Stimulated activated CD8-positive, alpha-beta memory T cell treated with anti-CD3 and anti-CD28 coated beads, Interleukin-12 subunit alpha, Interleukin-12 subunit beta, amount 100 ng/mL, for 4 hours (primary cell): ENCODE measurements at places on chromosomes 6 and 20.

GRCh38 chr6:125931733-125932450 is 24.7 kb upstream of the HINT3 start:
- no peak for DNase-seq

DNA sequence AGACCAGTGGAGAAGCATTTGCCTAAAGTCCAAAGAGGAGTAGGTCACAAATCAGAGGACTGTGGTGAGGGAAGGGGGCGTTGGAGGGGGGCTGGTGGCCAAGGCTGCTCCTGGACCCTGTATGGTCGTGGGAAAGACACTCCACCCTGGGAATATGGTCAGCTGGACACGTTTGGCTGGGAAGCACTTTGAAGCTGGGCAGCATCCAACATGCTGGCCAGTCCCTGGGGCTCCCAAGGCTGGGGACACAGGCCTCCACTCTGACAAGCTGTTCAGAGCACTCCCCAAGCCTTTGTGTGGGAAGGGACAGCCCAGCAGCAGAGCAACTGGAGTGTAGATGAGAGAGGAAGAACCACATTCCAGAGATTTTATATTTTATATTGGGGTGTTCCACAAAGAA is 203.2 kb downstream of the ANKRD60 start:
- no peak for DNase-seq

DNA sequence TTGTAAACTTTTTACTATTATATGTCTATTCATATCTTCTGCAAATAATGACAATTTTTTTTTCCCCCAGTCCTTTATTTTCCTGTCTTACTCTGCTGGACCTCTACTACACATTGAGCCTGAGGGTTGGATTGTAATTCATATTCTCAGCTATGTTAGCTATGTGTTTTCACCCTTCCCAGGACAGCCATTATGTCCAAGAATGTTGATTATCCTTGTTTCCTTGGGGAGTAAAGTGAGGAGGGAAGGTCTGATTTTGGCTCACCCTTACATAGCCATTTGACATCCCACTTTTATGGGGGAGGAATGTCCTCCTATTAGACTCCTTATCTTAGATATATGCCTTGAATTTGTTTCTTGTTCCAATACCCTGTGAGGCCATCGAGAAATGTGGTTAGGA is 17.6 kb upstream of the TBC1D32 start:
- no peak for DNase-seq

GRCh38 chr6:118968416-118968815 is 33.5 kb upstream of the MCM9 start:
- DNase-seq: no peak

- DNase-seq: no peak
Measured at GRCh38 chr20:2932498-2932897, 59.2 kb downstream of the PTPRA start.

DNA sequence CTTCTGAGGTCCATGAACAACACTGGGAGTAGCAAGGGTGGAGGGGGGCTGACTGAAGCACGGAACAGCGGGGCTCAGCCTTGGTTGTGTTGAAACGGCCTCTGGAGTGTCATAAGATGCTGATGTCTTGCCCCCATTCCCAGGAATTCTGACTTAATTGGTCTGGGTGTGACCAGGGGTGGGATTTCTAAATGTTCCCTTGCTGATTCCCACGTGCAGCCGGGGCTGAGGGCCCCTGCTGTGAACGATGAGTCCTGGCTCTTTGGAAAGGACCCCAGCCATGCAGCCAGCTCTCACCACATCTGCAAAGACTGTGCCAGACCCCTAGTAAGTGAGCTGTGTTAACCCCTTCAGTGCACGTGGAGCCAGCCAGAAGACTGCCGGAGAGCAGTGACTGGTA is 28.6 kb upstream of the FAM50B start:
- DNase-seq: no peak

- DNase-seq: no peak
Measured at GRCh38 chr6:100179576-100179975, 185.6 kb upstream of the MCHR2 start.

- DNase-seq: no peak
Measured at GRCh38 chr20:51353491-51353890, 189.0 kb downstream of the NFATC2 start.

- DNase-seq: no peak
Measured at GRCh38 chr6:57421503-57421902, 104.1 kb downstream of the PRIM2 start.

DNA sequence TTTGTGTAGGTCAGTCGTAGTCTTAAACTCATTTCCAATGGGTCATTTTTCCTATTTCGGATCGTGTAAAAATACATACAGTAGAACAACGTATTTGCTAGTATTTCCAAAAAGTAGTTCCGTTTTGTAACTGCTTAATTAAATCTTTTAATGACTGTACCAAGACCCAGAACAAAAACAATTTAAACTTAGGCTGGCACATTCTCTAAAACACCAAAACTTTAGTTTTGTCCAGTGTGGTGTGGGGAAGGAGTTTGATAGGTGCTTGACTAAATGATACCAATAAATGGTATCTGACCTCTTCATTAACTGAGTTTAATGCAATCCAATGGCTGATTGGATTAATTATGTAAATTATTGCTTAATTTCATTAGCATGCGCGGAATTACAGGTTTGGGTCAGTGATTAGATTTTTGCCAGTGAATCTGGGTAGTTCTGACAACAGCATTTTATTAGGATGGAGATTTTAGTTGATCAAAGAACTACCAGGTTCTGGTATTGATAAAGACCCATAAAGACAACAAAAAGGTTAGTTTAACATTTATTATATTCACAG is 20.8 kb downstream of the OR2B2 start:
- no peak for DNase-seq

DNA sequence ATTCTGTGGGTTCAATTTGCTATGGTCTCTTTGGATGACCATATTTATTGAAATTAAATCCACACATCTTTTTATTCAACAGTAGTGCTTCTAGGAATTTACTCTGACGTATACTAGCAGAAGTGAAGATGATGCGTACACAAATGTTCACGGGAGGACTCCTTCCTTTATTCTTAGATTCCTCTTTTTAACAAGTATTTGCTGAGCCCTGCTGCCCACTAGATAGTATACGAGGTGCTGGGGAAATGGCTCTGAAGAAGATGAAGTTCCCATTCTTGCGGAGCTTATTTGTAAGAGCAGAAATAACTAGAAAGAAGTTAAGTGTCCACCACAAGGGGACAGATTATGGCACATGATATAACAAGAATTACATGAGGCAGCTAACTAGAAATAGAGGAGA is 145.2 kb downstream of the DOK5 start:
- DNase-seq: no peak

DNA sequence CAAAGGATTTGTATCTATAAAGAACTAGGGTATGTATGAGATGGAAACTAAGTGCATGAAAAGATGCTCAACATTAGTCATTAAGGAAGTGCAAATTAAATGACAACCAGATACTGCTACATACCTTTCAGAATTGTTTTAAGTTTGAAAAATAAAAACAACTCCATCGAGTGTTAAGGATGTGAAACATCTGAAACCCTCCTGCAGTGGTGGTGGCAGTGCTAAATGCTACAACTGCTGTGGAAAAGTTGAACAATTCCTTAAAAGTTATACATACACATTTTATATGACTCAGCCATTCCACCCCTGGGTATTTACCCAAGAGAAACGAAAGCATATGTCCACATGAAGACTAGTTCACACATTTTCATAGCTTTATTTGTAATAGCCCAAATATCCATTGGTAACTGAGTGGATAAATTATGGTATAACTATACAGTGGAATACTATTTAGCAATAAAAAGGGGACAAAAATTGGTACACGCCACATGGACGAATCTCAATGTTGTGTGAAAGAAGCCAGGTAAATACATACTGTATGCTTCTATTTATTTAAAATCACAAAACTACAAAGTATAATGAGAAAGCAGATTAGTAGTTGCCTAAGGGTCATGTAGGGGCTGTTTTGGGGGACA is 10.6 kb downstream of the ARMH2 start:
- no peak for DNase-seq

- DNase-seq: no peak
Measured at GRCh38 chr20:14197097-14197496, 140.3 kb downstream of the FLRT3 start.

DNA sequence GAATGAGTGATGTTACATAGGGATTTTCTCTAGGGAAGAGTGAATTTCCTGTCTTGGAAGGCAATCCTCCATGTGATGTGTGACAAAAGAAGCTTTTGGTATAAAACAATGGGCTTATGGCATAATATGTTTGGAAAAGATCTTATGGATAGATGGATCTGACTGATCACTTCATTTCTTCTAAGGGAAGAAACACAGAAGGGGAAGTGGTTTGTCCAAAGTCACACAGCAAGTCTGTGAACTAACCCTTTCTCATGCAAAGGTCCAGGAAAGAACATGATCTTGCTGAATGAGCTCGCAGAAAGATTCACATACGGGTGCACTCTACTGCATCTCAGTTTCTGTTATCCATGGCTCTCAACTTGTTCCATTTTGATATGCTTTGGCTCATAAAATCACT is 575.9 kb upstream of the JAG1 start:
- no peak for DNase-seq

GRCh38 chr6:69294862-69295261 is 501.9 kb downstream of the LMBRD1 start:
- DNase-seq: no peak

- no peak for DNase-seq
Measured at GRCh38 chr6:88059191-88059590, 11.6 kb downstream of the SPACA1 start.

GRCh38 chr6:114367315-114367961 is 24.6 kb upstream of the HS3ST5 start:
- DNase-seq: no peak

DNA sequence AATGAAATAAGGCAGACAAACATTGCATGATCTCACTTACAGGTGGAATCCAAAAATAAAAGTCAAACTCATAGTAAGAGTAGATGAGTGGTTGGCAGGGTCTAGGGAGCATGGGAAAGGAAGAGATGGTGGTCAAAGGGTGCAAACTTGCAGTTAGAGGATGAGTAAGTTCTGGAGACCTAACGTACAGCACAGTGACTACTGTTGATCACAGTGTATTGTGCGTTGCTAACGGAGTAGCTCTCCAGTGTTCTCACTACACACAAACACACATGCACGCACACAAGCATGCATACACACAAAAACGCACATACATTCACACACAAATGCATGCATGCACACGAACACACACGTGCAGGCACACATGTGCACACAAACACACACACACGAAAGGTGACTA is 54.9 kb downstream of the LY86 start:
- DNase-seq: no peak

- DNase-seq: no peak
Measured at GRCh38 chr6:139919107-139920026, 544.9 kb upstream of the CITED2 start.

- DNase-seq: no peak
Measured at GRCh38 chr20:38877483-38877882, 48.7 kb upstream of the FAM83D start.

- DNase-seq: no peak
Measured at GRCh38 chr6:150541576-150541975, 58.1 kb upstream of the PLEKHG1 start.

GRCh38 chr20:25580711-25581110 is 4.6 kb downstream of the NINL start:
- no peak for DNase-seq

DNA sequence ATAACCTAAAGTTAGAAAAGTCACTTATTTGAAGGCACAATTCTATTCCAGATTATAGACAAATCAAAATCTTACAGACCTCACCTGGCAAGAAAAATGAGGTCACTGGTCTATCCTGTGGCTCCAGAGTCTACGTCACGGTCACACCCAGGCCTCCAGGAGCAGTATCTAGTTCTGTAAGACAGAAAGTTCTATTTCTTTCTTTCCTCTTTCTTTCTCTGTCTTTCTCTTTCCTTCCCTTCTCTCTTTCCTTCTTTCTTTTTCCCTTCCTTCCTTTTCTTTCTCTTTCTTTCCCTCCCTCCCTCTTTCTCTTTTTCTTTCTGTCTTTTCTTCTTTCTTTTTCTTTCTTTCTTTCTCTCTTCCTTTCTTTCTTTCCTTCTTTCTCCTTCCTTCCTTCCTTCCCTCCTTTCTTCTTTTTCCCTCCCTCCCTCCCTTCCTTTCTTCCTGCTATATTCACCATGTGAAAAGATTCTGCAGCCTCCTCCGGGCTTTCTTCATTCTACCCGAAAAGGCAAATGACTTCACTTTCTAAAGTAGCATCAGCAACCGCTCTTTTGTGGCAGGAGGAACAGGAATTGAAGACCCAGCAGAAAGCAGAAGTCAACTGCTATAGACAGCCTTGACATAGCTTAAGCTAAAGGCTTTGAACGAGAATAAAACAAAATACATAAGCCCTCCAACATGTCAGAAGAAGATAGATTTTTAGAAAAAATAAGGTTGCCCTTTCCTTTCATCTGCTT is 83.9 kb upstream of the SIRPG start:
- no peak for DNase-seq

GRCh38 chr6:99151634-99152346 is 197.7 kb downstream of the FAXC start:
- DNase-seq: no peak

DNA sequence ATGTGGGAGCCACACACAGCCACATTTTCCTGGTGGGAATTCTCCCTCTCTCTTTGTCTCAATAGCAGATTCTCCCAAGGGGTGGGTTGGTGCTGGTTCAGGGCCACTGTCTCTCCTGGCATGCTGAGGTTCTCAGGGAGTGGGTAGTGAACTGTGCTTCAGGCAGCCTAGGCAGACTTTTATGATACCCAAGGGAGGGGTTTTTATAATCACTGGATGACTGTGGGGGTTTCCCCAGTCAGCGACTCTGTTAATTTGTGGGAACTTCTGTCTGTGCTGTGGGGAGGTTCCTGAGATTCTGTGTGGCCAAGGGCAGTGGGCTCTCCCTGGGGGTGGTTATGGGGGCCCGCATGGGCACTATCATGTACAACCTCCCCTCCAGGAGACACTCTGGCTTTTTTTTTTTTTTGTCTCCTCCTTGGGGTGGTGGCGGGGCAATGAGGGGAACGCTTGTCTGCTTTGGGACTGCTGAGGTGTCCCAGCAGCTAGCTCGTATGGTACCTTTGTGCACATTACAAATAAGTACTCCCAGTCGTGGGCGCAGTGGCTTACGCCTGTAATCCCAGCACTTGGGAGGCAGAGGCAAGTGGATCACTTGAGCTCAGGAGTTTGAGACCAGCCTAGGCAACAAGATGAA is 10.0 kb downstream of the PTK7 start:
- no peak for DNase-seq

- DNase-seq: no peak
Measured at GRCh38 chr20:35974256-35974655, 5.9 kb downstream of the CNBD2 start.

DNA sequence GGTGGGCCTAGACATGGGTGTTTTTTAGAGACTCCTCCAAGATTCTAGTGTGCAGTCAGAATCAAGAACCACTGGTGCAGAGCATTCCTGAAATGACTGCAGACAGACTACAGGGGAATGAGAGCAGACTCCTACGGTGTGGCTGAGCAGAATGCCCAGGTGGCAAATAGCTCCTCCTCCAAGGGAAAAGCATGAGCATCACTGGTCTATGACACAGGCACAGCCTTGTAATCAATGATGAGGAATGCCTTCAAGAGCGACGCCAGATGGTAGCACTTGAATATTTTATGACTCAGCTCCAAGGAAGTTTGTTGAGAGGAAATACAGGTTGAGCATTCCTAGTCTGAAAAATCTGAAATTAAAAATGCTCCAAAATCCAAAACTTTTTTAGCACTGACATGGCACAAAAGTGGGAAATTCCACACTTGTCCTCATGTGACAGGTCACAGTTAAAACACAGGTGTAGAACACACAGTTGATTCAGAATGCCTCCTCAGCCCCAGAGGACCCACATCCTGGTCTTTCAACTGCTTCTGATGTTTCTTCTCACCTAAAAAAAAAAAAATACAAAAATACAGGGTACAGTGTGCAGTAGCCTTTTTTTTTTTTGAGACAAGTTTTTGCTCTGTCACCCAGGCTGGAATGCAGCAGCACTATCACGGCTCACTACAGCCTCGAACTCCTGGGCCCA is 10.6 kb upstream of the FAM8A1 start:
- no peak for DNase-seq
